ENCODE measurements at places on chromosomes 5 and 9. TPM values are rescaled to one million over a fixed set of nuclear protein-coding genes. Genes with fewer than 3 reads are reported as not detected.

GRCh38 chr5:149610589-149611255 is 29.4 kb downstream of the ARHGEF37 start:
- no peak for DNase-seq

The GPX8 gene
- total RNA-seq, result not detected

The SPAAR gene
- not detected for total RNA-seq

DNA sequence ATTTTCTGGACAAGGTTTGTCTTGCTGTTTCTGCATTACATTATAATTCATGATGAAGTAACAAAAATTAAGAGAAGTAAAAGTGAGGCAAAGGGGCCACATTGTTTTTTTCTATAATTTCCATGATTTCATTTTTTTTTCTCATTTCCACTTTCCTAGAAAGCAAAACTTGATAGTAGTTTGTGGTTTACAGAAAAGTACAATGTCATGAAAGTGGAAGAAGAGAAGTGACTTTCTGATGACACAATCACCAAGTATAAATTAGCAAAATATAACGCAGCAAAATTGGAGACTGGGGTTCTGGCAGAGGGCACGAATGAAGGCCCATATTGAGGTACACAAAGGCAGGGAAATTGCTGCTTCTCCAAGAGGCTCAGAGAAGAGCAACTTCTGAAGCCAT is 5.0 kb upstream of the IFNA14 start:
- DNase-seq, result no peak

- no peak for DNase-seq
Observed at GRCh38 chr9:136982232-136983051, at the start of gene LCNL1. LCNL1 (plus strand) TSS chr9:136982993; CDS start chr9:136983587, 594 bp downstream.

GRCh38 chr5:9279774-9280173 is 266.1 kb downstream of the SEMA5A start:
- no peak for DNase-seq

- DNase-seq, result no peak
Observed at GRCh38 chr9:31606678-31607077, 777.8 kb upstream of the ACO1 start.

GRCh38 chr9:69899491-69899890 is 78.9 kb downstream of the CFAP95 start:
- no peak for DNase-seq

GRCh38 chr5:126998895-126999570 is 31.3 kb downstream of the MARCHF3 start:
- no peak for DNase-seq

DNA sequence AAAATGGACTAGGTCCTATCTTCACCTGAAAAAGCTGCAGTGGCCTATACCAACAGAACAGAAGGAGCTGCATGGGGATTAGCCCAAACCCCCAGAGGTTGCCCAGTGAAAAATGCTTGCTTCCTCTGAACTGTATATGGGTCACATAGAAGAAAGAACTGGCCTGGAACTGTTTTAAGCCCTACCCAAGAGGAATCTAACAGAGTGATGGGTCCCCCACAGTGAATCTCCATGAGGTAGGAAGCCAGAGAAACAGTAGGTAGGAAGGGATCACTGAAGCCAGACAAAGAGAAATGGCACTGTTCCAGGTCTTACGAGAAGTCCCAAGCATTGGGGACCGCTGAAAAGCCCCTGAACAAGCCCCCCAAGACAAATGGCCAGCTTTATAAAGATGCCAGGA is 28.8 kb upstream of the TRIM32 start:
- no peak for DNase-seq

GRCh38 chr5:132416306-132417009 is 46.9 kb downstream of the SLC22A5 start:
- DNase-seq, result no peak

The SHOC1 gene
- total RNA-seq, result not detected

Data from activated naive CD8-positive, alpha-beta T cell treated with anti-CD3 and anti-CD28 coated beads, Interleukin-2, amount 10 ng/mL, durations not matched to agents 7 days and 5 days (primary cell).